Small intestine (tissue), 16 donors: ENCODE measurements at places on chromosomes 13 and 19. TPM values are rescaled to one million over a fixed set of nuclear protein-coding genes. Genes with fewer than 3 reads are reported as not detected.

DNA sequence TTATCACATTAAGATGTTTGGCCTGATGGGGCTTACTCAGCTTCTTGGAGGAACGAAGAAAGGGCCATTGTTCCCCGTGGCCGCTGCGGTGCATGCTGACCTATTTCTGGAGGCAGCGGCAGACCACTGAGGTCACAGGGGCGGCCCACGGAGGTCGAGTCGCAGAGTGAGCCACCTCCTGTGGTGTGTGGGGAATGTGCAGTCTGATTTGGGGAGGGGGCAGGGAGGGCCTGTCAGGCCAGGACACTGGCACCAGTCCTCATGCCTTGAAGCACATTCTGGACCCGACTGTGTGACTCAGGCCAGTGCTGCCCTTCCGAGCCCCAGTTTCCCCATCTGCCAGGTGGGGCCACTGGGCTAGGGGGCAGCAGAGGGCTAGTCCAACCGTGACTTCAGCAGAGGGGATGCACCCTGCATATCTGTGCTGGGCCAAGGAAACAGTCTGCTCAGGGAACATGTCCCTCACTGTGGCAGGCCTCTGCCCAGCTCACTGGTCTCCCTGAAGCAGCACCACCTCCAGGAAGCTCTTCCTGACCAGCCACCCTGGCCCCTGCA, 6.3 kb downstream of the SLC7A10 start:
- no peak for DNase-seq

DNA sequence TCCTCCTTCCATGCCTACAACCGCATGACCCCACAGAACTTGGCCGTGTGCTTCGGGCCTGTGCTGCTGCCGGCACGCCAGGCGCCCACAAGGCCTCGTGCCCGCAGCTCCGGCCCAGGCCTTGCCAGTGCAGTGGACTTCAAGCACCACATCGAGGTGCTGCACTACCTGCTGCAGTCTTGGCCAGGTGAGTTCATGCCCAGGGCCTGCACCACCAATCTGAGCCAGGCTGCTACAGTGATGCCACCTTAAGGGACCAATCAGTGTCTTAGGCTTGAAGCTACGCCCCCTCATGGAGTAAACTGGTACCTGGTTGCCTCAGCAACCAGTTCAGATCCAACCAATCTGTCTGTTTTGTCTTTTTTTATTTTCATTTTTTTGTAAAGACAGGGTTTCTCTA, 5.2 kb downstream of the SYDE1 start:
- DNase-seq = peak; percentile 21

- DNase-seq = no peak
These were observed 25.2 kb upstream of the FNDC3A start for GRCh38 chr13:48950501-48950875.

GRCh38 chr13:112455476-112456059, 79.4 kb downstream of the SPACA7 start:
- no peak for DNase-seq

DNA sequence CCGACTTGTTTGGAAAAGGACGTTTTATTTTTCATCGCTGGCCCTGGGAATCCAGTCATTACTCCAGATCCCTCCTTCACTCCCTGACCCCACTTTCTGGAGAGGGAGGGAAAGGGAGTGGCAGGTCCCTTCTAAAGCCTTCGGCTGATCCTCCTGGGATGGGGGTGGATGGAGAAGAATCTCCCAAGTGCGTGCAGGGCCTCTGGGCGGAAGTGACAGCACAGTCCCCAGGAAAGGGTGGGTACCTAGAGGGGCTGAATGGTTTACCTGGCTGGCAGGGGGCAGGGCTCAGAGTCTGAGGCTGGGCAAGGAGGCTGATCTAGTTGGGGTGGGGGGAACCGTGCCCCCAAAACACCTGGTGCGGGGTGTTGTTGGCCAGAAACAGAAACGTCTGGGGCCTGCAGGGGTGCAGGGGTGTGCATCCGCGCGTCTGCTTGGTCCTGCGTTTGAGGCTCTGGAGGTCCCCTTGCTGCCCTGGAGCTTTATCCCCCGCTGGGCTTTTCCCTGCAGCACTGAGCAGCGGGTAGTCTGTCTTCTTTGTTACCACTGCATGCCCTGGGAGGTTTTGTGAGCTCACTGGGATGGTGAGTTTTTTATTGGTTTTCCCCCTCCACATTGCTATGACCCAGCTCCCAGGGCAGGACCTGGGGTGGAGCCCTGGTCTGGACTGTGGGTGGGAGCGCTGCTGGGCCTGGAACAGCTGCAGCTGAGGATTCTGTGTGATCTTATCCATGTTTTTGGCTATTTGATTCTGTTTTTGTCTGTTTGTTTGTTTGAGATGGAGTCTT, 3.0 kb upstream of the ZNF628 start:
- DNase-seq = no peak

MEDAG gene
- 0.67 TPM for polyA plus RNA-seq

DNA sequence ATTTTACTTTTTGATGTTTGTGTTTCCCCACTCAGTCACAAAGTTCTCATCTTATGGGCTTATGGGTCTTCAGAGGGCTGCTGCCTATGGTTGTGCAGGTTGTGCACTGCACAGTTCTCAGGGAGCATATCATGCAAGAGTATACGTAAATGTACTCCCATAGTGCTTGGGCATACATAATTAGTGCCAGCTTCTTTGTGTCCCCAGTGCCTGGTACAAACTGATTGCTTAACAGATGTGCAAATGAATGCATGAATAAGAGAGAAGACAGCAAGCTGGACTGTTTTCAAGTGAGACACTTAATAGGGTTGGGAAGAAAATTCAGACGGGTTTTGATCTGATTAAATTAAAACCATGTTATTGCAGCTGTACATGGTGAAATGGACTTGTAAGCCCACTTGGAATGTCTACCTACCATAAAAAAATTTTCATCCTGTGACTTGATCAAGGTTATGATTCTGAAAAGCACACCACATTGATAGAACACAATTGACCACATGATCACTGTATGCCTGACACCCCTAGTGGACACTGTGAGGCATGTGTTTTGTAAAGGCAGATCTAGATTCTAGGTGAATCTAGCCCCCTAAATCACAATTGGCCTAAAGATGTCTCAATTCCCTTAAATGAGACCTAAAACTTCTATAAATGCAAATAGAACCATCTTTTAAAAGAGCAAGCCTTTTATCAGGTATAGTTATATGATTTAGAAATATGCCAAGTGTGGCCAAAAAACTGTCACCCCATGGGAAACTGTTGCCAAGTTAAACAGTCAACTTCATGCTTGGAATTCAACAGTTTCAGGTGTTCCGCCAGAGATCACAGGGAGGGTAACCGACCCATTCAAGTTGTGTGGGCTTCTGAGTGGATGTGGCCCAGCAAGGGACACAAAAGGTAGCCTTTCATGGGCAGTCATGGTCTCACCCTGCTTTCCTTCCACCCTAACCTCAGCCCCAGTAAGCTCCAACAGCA, 27.9 kb downstream of the FAM124A start:
- DNase-seq = no peak

GRCh38 chr13:38879278-38879677, 111.4 kb downstream of the STOML3 start:
- peak; percentile 88 for DNase-seq

DNA sequence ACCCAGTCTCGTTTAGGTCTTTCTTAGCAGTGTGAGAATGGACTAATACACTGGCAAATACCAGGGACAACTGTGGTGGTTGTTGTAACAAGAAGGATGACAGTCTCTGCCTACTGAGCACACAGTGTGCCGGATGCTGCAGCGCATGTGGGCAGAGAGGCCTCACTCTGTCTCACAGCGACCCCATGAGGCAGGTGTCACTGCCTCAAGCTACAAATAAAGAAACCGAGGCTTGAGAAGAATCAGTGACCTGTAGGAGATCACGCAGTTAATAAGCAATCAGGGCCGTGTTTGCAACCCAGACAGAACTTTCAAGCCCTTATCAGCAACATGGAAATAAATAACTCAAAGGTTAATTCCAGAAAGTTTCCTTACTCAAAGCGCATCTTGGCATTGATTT, 40.5 kb upstream of the GAS6 start:
- peak; percentile 89 for DNase-seq

GRIN3B gene
- polyA plus RNA-seq = not detected

- no peak for DNase-seq
These were observed 156.3 kb downstream of the NDFIP2 start for GRCh38 chr13:79637133-79637763.
